ENCODE measurements at places on chromosomes 3 and 15. TPM values are rescaled to one million over a fixed set of nuclear protein-coding genes. Genes with fewer than 3 reads are reported as not detected.
A peak's percentile ranks its signal among the peaks of the same experiment; 100 is the strongest.

Gene UBA7
- total RNA-seq, result 36.2 TPM

DNA sequence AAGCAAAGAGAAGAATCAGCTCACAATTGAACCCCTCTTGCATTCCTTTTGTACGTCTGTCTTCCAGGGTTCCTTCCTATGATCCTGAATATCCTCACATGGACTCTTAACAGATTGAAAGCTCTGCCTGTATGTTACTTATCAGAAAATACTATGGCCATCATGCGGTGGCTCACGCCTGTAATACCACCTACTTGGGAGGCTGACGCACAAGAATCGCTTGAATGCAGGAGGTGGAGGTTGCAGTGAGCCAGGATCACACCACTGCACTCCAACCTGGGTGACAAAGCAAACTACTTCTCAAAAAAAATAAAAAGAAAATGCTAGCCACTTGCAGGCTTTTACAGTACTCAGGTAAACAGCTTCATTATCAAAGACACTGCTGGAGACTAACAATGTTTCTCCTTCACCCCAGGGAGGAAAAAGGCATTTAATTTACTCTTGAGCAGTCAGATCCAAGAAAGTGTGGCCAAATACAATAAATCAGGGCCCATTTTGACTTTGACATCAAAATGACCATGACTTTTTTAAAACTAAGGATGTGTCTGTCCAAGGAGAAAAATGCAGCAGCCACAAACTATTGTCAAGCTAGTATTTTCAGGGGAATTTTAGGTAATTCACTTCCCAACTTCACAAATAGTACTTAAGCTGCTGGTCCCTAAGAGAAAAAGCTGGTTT lies 27.3 kb downstream of the NPTN start:
- H3K36me3 ChIP-seq, result no peaks in the 10 kb centered on the region
- H3K4me3 ChIP-seq, result no peak overlapping the region
- H3K27ac ChIP-seq, result no peak overlapping the region
- H3K4me1 ChIP-seq, result peaks cover 39% of the 10 kb centered on the region

DNA sequence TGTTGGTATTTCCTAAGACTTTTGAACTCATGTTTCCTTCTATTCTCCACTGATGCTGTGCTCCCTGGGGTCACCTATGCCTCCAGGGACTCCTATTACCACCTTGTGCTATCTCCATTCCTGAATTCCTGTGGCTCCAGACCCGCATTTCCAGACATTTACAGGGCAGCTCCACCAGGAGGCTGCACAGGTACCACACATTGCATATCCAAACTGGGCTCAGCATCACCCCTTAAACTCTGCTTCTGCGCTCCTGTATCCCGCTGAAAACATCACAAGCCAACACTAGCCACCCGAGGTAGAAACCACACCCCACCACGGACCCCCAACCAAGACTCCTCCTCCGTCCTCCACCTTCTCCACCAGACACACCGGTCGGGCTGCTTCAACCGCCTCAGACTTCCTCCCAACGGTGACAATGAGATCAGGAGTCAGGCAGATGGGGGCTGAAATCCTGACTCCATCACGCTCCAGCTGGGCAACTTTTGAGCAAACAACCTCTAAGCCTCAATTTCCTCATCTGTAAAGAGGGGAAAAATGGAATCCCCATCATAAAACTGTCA lies 10.4 kb downstream of the TNK2 start:
- no peaks in the 10 kb centered on the region for H3K27me3 ChIP-seq
- peaks cover 36% of the 10 kb centered on the region for H3K4me1 ChIP-seq
- H3K4me3 ChIP-seq, result no peak overlapping the region
- peak; percentile 26 for DNase-seq

Gene CCR1
- total RNA-seq, result not detected

GRCh38 chr3:20905210-20905805 lies 719.3 kb upstream of the SGO1 start:
- no peaks in the 10 kb centered on the region for H3K4me1 ChIP-seq
- H3K36me3 ChIP-seq, result no peaks in the 10 kb centered on the region
- no peaks in the 10 kb centered on the region for H3K27me3 ChIP-seq
- DNase-seq, result no peak

GRCh38 chr3:49671291-49672288 lies 2.6 kb upstream of the APEH start:
- H3K4me1 ChIP-seq, result peaks cover 19% of the 10 kb centered on the region
- H3K36me3 ChIP-seq, result peaks cover 14% of the 10 kb centered on the region
- peak; percentile 81 for DNase-seq
- peaks cover 6% of the 10 kb centered on the region for H3K27me3 ChIP-seq
- no peak overlapping the region for H3K4me3 ChIP-seq

Gene DZIP1L
- total RNA-seq, result 16.1 TPM

GRCh38 chr3:107206945-107207344 lies 170.3 kb upstream of the CCDC54 start:
- H3K36me3 ChIP-seq, result no peaks in the 10 kb centered on the region
- no peaks in the 10 kb centered on the region for H3K27me3 ChIP-seq
- H3K4me3 ChIP-seq, result no peak overlapping the region
- no peak overlapping the region for H3K27ac ChIP-seq
- H3K4me1 ChIP-seq, result peaks cover 27% of the 10 kb centered on the region
- DNase-seq, result no peak

DNA sequence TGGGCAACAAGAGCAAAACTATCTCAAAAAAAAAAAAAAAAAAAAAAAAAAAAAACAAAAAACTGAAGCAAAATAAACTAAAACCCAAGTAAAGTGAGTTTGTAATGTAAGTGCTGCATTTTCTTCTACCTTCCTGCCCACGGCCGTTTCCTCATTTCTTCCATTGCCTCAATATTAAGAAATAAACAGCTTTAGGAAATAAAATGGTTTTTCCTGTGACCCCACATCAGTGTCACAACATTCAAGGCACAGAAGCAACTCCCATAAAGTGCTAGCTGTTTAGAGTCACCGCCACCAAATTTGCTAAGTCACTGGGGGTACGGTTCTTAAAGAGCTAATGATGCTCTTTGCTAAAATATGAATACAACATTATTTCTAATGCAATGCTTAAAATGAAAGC lies 3.3 kb downstream of the PKM start:
- H3K27ac ChIP-seq, result peak overlapping the region; percentile 96
- H3K4me3 ChIP-seq, result peak overlapping the region; percentile 78
- no peaks in the 10 kb centered on the region for H3K27me3 ChIP-seq
- H3K4me1 ChIP-seq, result peaks cover 64% of the 10 kb centered on the region
- no peak for DNase-seq

GRCh38 chr3:177122183-177122856 lies 75.0 kb downstream of the TBL1XR1 start:
- H3K27ac ChIP-seq, result no peak overlapping the region
- H3K4me3 ChIP-seq, result no peak overlapping the region
- no peaks in the 10 kb centered on the region for H3K36me3 ChIP-seq

- H3K4me3 ChIP-seq, result no peak overlapping the region
- H3K27ac ChIP-seq, result no peak overlapping the region
- peaks cover 14% of the 10 kb centered on the region for H3K4me1 ChIP-seq
- H3K36me3 ChIP-seq, result no peaks in the 10 kb centered on the region
- DNase-seq, result no peak
These were observed 96.8 kb upstream of the TPM1 start for GRCh38 chr15:62945760-62946159.

Gene SLC24A5
- not detected for total RNA-seq

- H3K27me3 ChIP-seq, result no peaks in the 10 kb centered on the region
- H3K27ac ChIP-seq, result no peak overlapping the region
- no peak for DNase-seq
- H3K36me3 ChIP-seq, result no peaks in the 10 kb centered on the region
- H3K4me3 ChIP-seq, result no peak overlapping the region
These were observed 65.2 kb downstream of the FHIT start for GRCh38 chr3:61186030-61186429.

Gene PYGO1
- 4.1 TPM for total RNA-seq

Gene C2CD4A
- 0.29 TPM for total RNA-seq

- peaks cover 7% of the 10 kb centered on the region for H3K27me3 ChIP-seq
- H3K4me3 ChIP-seq, result no peak overlapping the region
- peaks cover 13% of the 10 kb centered on the region for H3K4me1 ChIP-seq
- DNase-seq, result no peak
These were observed 35.1 kb upstream of the RPS17 start for GRCh38 chr15:82575335-82575734.
